ENCODE measurements at places on chromosomes 5 and 9. TPM values are rescaled to one million over a fixed set of nuclear protein-coding genes. Genes with fewer than 3 reads are reported as not detected.

Gene LCN10
- total RNA-seq = not detected

Gene PCDHGA3
- total RNA-seq = 0.57 TPM

DNA sequence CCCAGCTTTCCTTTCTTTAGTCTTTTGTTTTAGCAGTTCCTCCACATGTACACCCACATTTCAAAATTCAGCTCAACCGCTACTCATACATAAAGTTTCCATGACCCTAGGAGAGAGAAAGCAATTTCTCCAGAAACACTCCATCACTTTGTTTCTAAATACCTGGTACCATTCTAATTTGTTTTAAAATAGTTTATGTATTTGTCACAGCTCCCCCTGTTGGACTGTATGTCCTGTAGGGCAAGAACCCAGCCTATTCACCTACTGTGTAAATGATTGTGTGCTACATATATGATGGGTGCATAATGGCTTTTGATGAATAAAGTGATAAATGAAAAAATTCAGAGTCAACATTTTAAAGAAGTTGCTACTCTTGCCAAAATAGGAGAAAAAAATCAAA lies 139.1 kb downstream of the COX7C start:
- DNase-seq = no peak

- DNase-seq = no peak
These were observed 178.0 kb downstream of the ACTL7B start for GRCh38 chr9:108677776-108678175.

GRCh38 chr5:157984611-157985010 lies 125.7 kb upstream of the CLINT1 start:
- no peak for DNase-seq

DNA sequence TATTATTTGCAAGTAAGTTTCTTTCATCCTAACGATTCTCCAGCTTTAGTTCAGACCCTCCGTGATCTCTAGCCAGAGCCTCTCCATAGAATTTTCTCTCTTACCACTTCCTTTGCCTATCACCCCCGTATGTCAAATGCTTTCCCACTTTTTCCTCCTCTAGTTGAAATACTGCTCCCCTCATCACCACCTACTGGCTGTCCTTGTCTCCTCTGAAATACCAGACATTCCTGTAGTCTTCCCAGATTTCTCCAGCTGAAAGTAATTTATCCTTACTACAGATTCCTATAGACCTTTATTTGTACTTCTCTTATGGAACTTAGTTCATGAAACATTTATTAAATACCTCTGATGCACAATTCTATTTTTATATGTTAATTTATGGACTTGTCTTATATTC lies 36.0 kb upstream of the GLIPR2 start:
- DNase-seq = peak; percentile 31
